ENCODE measurements at places on chromosomes 6 and 20. TPM values are rescaled to one million over a fixed set of nuclear protein-coding genes. Genes with fewer than 3 reads are reported as not detected.

FOXS1 gene
- total RNA-seq, result 2.0 TPM

MEP1A gene
- not detected for total RNA-seq

IMPG1 gene
- total RNA-seq, result not detected

SLC22A3 gene
- total RNA-seq, result 19.3 TPM

SPATS1 gene
- not detected for total RNA-seq

KCNK5 gene
- total RNA-seq, result not detected

TMX4 gene
- 78.3 TPM for total RNA-seq

TFAP2A gene
- total RNA-seq, result 0.22 TPM

WFDC5 gene
- not detected for total RNA-seq

FOXF2 gene
- 4.6 TPM for total RNA-seq

DYNLRB1 gene
- total RNA-seq, result 89.3 TPM

PI16 gene
- 0.14 TPM for total RNA-seq

AGER gene
- 0.66 TPM for total RNA-seq

CYP24A1 gene
- 0.29 TPM for total RNA-seq

ECT2L gene
- total RNA-seq, result not detected

RHAG gene
- not detected for total RNA-seq

HLA-DRB5 gene
- total RNA-seq, result not detected

HCRTR2 gene
- total RNA-seq, result not detected

OR12D1 gene
- total RNA-seq, result not detected

DZANK1 gene
- 1.7 TPM for total RNA-seq

RNF39 gene
- not detected for total RNA-seq

METTL24 gene
- total RNA-seq, result not detected

IL20RA gene
- total RNA-seq, result not detected

MLIP gene
- 0.44 TPM for total RNA-seq

TP53TG5 gene
- total RNA-seq, result not detected

RIMS1 gene
- total RNA-seq, result not detected

SNAI1 gene
- 2.1 TPM for total RNA-seq

Data from placental pericyte (primary cell).